LoVo (cell line): ENCODE measurements at places on chromosomes 5 and 9.

DNA sequence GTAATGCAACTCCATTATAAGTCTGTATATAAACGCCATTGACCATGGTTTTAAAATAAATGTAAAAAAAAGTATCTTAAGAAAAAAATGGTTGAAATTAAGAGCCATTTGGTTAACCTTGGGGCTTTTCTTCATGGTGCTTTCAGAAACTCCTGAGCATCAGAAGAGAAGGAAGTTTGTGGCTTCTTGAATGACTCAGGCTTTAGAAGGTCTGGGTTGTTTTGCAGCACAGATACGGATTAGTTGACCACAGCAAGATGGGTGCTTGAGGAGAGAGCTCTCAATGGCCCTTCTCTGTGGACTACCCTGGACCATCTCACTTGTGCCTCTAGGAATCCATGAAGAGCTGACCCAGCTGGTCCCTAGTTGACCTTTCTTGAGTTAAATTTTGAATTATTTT is 189.5 kb downstream of the TMEM38B start:
- DNase-seq, result no peak

DNA sequence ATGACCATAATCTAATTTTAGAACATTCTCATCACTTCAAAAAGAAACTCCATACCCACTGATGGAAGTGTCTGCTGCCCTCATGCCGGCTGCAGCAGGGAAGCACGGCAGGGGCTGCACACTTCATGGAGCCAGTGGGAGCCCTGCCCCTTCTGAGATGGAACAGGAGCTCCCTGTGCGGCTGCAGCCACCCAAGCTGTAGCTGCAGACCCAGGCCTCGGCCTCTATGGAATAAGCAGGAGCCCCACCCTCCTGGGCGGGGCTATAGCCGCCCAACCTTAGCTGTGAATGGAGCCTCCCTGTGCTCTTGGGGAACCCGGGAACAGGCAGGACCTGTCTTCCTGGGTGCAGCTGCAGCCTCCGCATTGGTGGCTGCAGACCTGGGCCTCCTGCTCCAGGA is 128.5 kb downstream of the NUDT12 start:
- DNase-seq, result no peak

DNA sequence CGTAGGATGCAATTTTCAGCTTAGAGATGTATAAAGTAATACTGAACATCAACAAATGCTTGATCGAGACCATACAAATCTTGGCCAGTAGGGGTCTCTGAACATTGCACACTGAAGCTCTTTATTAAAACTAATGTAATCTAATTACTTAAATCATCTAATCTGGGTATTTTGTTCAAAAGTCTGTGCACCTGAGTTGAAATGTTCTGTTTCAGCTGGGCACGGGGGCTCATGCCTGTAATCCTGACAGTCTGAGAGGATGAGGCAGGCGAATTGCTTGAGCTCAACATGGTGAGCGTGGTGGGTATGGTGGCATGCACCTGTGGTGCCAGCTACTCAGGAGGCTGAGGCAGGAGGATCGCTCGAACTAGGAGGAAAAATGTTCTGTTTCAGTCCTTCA is 41.0 kb downstream of the ESM1 start:
- DNase-seq, result peak; percentile 36

GRCh38 chr5:145826895-145827674 is 8.1 kb downstream of the PRELID2 start:
- DNase-seq, result no peak

DNA sequence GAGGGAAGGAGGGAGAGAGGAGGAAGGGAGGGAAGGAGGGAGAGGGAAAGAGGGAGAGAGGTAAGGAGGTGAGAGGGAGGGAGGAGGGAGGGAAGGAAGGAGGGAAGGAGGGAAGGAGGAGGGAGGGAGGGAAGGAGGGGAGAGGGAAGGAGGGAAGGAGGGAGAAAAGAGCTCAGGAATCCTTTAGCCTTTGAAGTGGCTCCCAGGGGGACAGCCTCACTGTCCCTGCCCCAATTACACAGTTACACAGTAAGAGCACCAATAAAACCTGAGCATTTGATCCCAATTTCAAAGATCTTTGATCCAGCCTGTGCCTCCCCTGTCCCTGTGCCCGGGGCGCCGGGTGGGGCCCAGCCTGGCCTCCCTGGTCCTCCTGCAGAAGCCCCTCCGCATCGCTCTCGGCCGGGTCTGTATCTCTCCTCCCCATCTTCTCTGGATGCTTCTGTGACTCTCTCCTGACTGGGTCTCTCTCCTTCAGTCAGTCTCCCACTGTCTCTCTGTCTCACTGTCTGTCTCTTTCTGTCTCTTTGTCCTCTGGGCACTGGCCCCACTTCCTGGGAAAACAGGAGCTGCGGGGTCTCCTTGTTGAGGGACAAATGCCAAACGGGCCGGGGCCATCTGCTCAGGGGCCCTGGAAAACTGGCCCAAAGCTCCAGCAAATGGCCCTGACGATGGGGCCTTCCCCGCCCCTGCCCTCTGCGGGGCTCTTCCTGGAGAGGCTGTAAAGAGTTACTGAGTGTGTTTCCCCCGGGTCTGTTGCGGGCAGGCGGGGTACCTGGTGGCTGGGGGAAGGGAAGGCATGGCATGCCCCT is 54.2 kb upstream of the EGFL7 start:
- DNase-seq, result no peak

DNA sequence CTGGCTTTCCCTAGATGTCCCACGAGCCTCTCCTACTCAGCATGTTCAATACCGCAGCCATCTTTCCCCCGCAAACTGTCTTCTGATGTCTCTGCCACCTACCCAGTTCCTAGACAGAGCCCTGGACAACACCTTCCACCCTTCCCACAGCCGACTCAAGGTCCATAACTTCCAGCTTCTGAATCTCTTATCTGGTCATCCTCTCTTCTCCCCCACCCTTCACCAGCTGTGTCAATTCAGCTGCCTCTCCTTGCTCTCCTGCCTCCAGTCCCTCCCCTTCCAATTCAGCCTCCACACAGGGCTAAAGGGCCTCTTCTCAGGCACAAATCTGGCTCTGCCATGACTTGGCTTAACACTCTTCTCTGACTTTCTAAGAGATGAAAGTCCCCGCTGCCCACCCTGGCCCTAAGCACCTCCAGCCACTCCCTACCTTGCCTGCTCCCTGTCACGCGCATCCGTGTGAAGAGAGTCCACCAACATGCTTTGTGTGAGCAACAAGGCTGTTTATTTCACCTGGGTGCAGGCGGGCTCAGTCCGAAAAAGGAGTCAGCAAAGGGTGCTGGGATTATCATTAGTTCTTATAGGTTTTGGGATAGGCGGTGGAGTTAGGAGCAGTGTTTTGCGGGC is 25.2 kb downstream of the AQP7 start:
- no peak for DNase-seq

GRCh38 chr9:14985419-14985818 is 75.2 kb upstream of the FREM1 start:
- no peak for DNase-seq
